HFF-Myc (cell line): ENCODE measurements at places on chromosomes 7 and 10.

- no peak for DNase-seq
These were observed 219.4 kb downstream of the ANK3 start for GRCh38 chr10:60170250-60170649.

GRCh38 chr10:31761156-31761555 is 167.5 kb downstream of the ARHGAP12 start:
- DNase-seq = no peak

GRCh38 chr10:100969187-100970075 is at the start of gene SEMA4G:
SEMA4G (plus strand) TSS chr10:100969504; CDS start chr10:100972913, 3,409 bp downstream.
- DNase-seq = no peak

GRCh38 chr10:29957907-29958331 is 101.5 kb downstream of the JCAD start:
- DNase-seq = no peak

GRCh38 chr7:103598326-103598905 is 152.4 kb upstream of the SLC26A5 start:
- no peak for DNase-seq

DNA sequence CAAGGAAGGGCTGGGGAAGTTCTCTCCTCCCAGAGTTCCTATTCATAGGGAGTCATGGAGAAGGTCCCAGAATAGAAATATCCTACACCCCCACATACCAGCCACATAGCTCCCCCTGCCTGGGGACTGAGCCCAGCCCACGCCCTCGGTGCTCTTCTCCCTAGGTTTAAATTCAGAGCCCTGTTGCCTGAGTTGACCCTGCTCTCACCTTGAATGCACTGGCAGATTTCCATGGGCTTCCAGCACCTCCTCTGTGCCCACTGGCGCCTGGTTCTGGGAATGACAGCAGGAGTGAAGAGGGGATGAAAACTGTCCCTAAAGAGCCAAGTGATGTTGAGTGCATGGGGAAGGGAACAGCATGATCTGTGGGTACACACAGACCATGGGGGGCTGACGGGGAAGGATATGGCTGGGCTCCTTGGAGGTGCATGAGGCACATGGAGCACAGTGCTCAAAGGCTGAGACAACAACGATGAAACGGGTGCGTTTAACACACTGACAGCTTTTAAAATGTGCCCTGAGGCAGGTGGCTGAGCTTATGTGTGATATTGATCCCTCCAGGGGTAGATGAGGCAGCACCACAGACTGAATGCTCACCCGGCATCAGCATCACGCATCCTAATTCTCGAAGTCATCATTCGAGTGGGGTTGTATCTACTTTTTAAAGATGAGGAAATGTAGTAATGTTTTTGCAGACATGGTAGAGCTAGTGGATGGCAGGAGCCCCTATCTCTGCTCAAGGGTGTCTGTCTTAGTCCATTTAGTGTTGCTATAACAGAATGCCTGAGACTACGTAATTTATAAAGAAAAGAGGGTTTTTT is 53.7 kb upstream of the IGFBP3 start:
- no peak for DNase-seq

- DNase-seq = peak; percentile 24
These were observed 41.8 kb downstream of the BLNK start for GRCh38 chr10:96229568-96230030.

GRCh38 chr7:127765150-127765549 is 113.2 kb downstream of the SND1 start:
- DNase-seq = no peak

GRCh38 chr10:124273141-124273540 is 145.6 kb downstream of the OAT start:
- no peak for DNase-seq

GRCh38 chr7:80257756-80258155 is 123.1 kb downstream of the GNAI1 start:
- no peak for DNase-seq

- DNase-seq = no peak
These were observed 59.0 kb upstream of the TAS2R16 start for GRCh38 chr7:123054357-123055133.

GRCh38 chr10:79298403-79299244 is 48.6 kb upstream of the PPIF start:
- peak; percentile 86 for DNase-seq

- DNase-seq = no peak
These were observed 167.0 kb downstream of the SFMBT2 start for GRCh38 chr10:7243873-7244272.

DNA sequence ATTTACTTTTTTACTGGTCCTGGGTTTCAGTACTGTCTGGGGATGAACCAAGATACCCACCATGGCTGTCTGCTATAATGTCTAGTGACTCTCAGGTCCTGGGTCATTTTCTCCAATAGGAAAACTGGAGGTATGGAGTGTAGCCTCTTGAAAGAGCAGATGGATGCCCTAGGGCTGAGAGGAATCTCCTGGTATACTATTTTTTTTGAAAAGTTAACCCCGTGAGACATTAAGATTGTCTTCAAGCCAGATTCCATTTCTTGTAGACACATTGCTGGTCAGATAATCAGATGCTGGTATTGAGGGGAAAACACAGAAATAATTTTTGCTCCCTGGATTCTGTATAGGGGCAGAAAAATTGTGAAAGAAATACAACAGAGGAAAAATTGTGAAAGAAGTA is 97.3 kb downstream of the ZNF680 start:
- no peak for DNase-seq

DNA sequence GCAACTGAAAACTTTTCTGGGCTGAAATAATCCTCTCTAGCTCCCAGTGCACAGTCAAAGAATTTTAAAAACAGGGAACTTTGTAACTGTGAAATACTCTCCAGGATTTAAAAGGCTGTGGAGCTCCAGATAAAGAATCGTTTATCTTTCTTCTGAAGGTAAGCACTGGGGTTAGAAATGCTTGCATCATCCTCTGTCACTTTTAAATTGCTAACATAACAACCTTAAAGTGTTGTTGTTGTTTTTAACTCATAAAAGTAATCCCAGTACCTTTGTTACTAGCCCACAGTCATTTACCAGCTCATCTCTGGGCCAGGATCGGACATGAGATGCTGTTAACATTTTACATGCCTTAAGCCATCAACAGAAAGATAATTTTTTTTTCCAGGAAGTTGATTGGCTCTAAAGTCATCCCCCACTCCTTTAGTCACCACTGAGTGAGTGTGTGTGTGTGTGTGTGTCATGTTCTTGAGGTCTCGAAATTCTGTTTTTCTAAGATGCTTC is at the start of gene SLC39A12:
Gene SLC39A12, plus strand, starts transcription at position 51 of the 504 bp plus-strand sequence. CDS start 1,359 bp downstream, outside the sequence.
- DNase-seq = peak; percentile 2

DNA sequence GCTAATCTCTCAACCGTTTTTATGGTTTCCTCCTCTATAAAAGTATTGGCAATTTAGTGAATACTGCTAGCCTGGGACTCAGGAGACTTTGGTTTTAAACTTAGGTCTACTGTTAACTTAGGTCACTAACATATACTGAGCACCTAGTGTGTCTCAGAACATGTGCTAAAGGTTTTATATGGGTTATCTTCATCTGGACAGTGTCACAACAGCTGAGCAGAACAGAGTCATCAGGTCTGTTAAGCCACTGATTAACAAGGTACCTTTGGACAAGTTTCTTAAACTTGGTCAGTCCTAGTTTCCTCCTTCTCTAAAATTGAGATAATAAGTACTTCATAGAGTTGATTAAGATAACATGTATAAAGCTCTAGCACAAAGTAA is 30.6 kb downstream of the NET1 start:
- no peak for DNase-seq

- no peak for DNase-seq
These were observed 45.5 kb upstream of the C10orf71 start for GRCh38 chr10:49253340-49253906.

DNA sequence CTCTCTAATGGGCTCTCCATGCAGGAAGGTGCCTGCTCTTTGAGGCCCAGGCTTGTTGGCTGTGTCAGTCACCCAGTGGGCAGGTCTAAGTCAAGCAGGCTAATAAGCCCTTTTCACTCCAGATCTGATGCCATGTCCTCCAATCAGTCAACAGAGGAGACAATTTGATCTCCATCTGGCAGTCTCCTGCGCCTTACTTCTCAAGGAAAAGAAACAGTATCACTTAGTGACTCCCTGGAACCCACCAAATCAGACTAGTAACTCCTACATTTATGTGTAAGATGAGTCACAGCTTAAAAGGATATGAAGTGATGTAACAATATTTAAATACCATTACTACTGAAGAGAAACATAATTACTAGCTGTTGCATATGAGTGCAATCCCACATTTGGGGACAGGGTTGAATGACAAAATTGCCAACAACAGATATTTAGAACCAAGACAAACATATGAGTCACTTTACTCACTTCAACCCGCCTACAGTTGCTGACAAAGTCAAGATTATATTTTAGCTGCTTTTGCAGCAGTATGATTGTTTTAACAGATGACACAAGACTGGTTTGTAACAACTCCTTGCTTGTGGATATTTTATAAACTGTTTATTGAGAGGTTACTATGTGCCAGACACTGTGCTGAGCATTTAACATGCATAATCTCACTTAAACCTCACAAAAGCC is 72.1 kb downstream of the USP6NL start:
- no peak for DNase-seq

DNA sequence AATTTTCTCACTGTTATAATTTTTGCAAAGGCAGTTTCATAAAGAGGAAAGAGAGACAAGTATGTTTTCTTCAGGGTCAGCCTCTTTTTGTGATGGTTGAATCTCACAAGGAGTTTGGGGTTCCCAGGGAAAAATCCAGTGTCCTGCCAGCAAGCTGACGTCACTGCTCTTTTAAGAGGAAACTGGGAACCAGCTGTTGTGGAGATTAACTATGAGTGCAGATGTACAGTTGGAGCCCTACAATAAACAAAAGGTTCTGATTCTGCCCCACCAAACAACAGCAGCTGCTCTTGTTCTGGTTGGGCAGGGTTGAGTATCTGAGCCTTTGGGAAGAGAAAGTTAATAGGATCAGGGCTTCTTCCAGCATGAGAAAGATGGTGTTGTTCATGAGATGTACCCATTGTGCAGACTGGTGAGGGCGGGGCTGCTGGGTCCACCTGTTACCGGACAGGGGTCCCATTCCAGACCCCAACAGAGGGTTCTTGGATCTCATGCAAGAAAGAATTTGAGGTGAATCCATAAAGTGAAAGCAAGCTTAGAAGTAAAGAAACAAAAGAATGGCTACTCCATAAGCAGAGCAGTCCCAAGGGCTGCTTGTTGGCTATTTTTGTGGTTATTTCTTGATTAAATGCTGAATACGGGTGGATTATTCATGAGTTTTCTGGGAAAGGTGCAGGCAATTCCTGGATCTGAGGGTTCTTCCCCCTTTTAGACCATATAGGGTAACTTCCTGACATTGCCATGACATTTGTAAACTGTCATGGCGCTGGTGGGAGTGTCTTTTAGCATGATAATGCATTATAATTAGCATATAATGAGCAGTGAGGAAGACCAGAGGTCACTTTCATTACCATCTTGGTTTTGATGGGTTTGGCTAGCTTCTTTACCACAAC is 12.5 kb downstream of the PRF1 start:
- DNase-seq = peak; percentile 49

DNA sequence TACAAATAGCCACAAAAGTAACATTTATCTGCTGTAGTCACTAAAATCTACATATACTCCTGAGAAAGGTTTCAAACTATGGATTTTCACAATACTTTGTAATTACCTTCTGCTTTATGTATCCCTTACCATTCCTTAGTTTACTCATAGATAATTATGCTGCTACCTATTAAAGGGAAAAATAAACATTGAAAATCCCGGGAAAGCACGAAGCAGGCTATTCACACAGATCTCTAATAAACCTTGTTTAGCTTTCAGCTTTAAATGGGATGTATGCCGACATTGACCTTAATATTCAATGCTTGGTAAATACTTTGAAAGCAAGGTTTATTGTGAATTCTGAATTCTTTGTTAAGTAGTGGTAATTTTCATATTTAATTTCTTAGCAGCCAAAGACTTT is 58.5 kb upstream of the SMIM30 start:
- no peak for DNase-seq

DNA sequence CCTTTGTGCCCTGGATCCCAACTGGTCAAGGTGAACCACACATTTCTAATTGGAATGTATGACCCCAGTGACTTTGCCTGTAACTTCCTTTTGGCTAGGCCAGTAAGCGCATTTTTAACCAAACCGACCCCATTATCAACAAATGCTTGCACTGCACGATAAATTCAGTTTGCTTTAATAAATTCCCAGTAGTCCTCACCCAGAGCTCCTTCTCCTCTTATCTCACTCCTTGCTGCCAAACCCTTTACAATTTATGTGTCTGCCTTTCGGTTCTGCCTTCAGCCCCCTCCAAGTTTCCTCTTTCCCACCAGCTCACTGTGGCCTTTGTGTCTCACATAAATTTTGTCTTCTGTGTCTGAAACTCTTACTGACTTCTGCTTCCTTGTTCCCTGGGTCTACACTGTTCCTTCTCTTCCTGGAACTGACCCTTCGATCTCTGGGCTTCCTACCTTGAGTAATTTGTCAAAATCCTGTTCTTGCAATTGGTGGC is 59.0 kb downstream of the TBXAS1 start:
- no peak for DNase-seq

DNA sequence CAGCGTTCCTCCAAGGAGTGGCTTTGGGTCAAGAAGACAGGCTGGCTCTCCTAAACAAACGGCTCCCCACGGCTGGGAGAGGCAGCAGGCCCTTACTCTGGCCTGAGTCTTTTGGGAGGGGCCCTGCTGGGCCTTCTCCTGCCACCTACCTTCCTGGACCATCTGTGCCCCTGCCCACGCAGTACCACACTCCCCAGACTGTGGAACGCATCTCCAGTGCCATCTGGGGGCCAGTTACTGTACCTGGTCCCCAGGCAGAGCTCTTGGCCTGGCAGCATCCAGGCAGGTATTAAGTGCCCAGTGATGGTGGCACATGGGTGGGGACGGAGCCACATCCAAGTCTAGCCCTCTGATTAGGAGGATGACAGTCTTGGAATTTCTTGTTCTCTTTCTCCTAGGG is 14.4 kb downstream of the ALKBH4 start:
- DNase-seq = no peak

DNA sequence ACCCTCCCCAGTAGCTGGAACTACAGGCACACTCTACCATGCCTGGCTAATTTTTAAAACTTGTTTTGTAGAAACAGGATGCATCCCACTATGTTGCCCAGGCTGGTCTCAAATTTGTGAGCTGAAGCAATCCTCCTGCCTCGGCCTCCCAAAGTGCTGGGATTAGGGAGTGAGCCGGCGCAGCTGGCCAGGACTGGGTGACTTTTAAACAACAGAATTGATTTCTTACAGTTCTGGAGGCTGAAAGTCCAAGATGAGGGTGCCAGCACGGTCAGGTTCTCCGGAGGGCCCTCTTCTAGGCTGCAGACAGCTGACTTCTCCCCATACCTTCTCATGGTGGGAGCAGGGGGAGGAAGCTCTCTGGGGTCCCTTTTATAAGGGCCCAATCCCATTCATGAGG is 75.2 kb upstream of the CHST15 start:
- DNase-seq = no peak

GRCh38 chr10:71774916-71775702 is 1.8 kb upstream of the VSIR start:
- DNase-seq = no peak

DNA sequence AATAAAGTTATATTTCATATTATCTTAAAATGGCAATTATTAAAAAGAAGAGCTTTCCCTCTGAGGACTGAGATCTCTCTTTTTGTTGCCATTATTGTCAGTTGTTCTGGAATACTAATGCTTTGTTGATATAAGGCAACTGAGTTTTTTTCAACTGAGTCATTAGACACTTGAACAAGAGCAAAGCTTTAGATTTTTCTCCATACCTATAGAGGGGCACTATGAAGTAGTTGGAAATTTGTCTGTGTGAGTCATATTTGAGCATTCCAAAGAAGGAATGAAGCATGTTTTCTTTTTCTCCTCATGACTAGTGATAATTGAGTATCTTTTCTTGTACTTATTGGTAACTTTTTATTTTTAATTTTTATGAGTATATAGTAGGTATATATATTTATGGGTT is 24.5 kb downstream of the RPA3 start:
- peak; percentile 26 for DNase-seq

GRCh38 chr7:158498443-158499081 is 89.1 kb downstream of the PTPRN2 start:
- DNase-seq = no peak
